Right cardiac atrium (tissue), 5 donors: ENCODE measurements at places on chromosomes 13 and 19. TPM values are rescaled to one million over a fixed set of nuclear protein-coding genes. Genes with fewer than 3 reads are reported as not detected.

Gene CYP2B6
- total RNA-seq, result not detected

DNA sequence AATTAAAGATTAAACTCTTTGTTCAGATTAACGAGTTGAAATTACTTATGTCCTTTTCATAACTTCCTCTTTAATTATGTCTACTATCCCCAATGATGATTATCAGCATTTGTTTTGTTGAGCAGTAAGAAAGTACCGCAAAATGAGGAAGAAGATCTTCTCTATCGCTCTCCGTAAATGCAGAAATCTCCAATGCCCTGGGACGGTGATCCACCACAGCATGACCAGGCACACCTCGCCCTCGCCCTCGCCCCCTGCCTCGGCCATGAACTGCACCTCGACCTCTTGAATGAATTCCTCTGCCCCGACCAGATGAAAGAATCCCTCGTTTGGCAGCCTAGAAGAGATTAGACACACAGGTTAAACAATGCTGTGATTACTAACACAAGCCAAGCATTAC is 69.1 kb downstream of the RBM26 start:
- DNase-seq, result peak; percentile 21

GRCh38 chr13:113922412-113923118 is 51.3 kb downstream of the C13orf46 start:
- DNase-seq, result no peak

DNA sequence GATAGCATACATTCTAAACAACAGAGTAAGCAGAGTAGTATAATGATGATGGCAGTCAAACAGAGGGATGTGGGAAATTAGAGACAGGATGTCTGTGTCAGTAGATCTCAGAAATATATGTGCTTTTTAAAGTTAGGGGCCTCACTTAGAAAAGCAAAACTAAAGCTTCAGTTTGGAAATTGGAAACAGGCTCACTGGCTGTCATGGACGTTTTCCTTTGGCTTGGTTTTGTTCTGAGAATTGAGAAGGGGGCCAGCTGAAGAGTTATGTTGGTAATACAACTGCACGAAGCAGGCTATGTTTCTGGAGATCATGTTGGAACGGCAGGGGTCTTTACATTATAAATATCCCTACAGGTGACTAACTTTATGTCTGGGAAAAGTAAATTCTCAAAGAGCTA is 261.3 kb downstream of the LMO7 start:
- DNase-seq, result no peak

GRCh38 chr13:28630869-28631268 is 28.1 kb upstream of the POMP start:
- no peak for DNase-seq

DNA sequence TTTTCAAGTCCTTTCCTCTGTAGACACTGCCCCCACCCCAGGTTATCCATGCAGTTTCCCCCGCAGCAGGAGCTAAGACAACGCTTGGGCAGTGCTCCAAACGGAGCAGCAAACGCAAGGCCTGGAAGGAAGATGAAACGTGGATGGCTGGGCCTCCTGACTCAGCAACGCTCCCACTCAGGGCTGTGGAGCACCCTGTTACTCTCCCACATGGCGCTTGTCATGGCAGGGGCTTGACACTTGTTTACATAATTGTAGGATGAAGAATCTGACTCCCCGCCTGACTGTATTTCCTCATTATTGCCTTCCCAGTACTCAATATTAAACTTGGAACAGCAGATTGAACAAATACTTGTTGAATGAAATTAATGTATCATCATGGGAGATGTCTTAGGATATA is 799 bp upstream of the C1QTNF9B start:
- no peak for DNase-seq
